Mesothelial cell of epicardium (in vitro differentiated cells): ENCODE measurements at places on chromosomes 1 and 21.

DNA sequence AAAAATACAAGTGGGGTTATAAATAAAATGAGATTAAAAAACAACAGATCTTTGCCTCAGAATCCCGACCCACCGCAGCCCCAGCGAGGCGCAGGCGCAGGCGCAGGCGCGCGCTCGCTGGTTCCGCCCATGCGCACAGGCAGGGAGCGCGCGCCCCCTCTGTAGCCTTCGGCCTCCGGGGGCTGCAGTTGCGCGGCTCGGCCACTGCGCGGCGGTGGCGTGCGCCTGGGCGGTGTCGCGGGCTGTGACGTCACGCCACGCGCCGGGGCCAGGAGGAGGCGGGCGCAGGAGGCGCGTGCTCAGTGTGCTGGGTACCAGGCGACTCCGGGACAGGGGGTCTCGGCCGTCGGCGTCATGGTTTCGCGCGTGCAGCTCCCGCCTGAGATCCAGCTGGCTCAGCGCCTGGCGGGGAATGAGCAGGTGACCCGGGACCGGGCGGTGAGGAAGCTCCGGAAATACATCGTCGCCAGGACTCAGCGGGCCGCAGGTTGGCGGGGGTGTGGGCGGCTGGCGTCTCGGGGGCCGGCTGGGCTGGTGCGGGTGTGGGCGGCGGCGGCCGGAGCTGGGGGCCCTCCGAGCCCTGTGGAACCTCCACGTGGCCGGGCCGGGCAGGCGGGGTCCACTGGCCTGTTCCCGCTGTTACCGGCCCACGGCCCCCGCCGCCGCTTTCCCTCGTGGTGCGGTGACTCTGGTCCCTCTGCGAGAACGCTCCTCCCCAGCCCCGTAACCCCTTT lies at the start of gene RRP1:
Gene RRP1, plus strand, starts transcription at position 302 of the 734 bp plus-strand sequence. Its CDS starts 53 bp downstream, at position 355.
- DNase-seq, result peak; percentile 92

DNA sequence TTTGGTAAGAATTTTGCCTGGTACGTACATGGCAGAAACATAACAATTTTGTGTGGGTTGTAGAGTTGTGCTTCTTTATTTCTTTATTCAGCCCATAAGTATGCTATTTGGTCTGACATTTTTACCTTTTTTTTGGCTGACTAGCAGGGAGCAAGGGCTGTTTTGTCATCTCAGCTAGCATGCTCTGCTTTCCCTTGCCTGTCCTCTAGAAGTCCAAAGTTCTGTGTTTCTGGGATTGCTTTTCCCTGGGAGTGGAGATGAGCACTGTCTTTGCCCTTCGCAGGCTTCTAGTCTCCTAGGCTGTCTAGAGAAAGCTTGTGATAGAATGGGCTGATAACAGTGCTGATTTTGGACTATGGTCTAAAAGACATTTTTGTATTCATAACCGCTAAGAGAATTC lies 7.5 kb downstream of the UCK2 start:
- no peak for DNase-seq

DNA sequence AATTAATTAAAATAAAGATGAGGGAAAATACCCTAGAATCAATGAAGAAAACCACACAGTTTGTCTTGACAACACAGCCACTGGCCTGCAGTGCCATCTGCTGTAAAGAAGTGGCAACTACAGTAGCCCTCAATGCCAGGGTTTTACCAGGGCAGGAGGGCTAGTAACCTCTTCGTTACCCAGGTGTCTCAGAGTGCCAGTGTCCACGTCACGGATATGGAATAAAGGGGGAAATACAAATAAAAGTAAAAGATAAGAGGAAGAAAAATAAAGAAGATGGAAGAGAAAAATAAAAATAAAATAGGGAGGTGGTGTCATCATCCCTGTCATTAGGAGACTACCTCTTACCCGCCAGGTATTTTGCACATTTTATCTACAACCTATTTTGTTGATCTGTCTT lies 14.2 kb upstream of the SLC44A3 start:
- peak; percentile 70 for DNase-seq

DNA sequence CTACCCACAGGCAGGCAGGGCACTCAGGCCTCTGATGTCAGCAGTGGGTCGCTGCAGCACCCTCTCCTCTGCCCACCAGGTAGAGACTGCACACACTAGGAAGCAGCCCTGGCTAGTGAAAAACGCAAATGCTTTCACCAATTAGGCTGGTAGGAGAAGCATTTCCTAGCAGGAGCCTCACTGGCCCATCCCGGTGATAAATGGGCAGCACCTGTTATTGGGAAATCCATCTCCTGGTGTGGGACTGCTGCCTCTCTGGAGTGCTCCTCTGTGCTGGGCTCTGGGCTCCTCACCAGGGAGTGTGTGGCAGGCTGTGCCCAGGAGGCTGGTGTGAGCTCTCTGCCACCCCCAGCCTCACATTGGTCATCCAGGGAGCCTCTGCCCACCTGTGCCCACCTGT lies 28.6 kb downstream of the LRP8 start:
- DNase-seq, result no peak

DNA sequence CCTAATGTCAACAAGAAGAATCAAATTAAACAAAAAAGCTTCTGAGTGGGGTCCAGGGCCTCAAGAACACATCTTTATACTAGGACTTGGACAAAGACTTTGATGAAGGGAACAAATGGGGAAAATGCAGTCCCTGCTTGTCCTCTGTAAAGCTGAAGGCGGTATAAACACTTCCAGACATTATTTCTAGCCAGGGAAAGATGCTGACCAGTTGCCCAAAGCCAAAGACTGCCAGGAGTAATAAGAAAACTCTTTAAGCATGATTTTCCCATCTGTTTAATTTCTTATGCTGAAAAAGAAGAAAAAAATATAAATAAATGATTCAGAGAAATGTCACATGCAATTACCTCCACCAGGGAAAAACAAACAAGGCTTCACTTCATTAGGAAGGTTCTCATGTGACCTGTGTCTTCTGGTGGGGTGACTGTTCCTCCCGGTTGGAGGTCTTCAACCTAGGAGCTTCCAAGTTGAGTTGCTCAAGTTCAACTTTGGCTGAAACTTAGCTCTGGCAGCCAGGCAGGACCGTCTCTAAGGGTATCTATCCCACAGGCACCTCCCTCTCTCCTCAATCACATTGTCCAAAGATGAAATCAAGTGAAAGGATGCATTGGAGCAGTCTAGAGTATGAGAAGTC lies 65.2 kb upstream of the KCNE2 start:
- no peak for DNase-seq

- no peak for DNase-seq
Observed at GRCh38 chr1:209647156-209647555, 5.1 kb downstream of the LAMB3 start.

GRCh38 chr1:199084293-199084692 lies 445.5 kb downstream of the PTPRC start:
- DNase-seq, result no peak

- peak; percentile 67 for DNase-seq
Observed at GRCh38 chr1:24898152-24898908, 31.7 kb downstream of the RUNX3 start.

- no peak for DNase-seq
Observed at GRCh38 chr1:82517586-82517985, 716.9 kb downstream of the ADGRL2 start.

- no peak for DNase-seq
Observed at GRCh38 chr21:24781146-24781545, 826.1 kb downstream of the MRPL39 start.

DNA sequence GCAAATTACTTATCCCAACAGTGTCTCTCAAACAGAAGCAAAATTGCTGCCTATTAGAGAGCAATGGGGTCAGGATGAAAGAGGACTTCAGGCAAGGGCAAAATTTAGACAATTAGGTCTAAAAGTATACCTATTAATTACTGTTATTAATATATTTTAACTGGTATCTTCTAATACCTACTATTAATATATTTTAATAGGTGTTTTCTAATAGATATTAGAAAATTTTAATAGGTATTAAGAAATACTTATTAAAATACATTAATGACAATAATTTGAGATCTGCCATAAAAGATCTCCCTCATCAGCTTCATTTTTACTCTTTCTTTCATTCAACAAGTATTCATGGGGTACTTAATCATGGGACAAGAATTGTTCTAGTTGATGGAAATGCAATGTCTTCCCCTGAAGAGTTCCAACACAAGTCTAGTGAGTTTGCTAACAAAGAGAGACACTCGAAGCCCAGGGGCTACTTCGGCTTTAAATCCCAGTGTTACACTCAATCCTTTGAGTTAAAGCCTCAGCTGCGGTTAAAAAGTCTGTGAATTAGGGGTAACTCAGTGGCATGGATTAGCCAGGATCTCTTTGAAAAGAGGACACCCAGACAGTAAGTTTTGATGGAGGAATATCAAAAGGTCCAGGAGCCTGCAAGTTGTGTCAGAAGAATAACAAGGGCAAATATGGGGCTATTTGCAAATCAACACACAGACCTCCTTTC lies 44.1 kb downstream of the STYXL2 start:
- DNase-seq, result no peak

DNA sequence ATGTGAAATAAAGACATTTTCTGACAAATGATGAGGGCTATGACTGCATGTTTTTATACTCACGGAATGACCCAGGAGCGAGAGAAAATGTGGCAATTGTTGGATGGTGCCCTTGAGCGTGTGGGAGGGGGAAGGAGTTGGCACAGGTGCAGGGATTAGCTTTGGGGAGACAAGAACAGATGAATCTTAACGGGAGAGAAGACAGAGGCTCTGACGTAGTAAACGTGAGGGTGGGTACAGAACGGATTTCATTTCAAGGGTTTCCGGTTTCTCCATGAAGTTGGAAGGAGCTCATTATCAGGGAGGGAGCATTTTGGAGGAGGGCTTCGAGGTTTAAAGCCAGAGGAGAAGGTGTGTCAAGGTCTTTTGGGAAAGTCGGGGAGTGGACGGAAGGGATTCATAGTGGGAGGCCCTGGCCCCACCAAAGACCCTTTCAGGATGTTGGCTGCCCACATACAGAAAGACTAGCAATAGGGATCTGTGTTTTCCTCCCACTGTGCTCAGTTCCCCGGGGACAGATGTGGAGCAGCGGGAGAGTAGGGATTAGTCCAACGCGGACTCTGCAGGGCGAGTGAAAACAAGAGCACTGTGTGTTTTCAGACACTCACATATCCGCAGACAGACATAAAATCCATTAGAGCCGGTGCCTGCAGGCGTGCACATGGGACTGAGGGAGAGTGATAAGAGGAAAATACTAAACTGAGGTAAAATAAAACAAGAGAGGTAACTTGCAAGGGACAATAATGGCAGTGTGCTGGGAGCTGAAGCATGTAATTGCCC lies 584.1 kb downstream of the AJAP1 start:
- no peak for DNase-seq

DNA sequence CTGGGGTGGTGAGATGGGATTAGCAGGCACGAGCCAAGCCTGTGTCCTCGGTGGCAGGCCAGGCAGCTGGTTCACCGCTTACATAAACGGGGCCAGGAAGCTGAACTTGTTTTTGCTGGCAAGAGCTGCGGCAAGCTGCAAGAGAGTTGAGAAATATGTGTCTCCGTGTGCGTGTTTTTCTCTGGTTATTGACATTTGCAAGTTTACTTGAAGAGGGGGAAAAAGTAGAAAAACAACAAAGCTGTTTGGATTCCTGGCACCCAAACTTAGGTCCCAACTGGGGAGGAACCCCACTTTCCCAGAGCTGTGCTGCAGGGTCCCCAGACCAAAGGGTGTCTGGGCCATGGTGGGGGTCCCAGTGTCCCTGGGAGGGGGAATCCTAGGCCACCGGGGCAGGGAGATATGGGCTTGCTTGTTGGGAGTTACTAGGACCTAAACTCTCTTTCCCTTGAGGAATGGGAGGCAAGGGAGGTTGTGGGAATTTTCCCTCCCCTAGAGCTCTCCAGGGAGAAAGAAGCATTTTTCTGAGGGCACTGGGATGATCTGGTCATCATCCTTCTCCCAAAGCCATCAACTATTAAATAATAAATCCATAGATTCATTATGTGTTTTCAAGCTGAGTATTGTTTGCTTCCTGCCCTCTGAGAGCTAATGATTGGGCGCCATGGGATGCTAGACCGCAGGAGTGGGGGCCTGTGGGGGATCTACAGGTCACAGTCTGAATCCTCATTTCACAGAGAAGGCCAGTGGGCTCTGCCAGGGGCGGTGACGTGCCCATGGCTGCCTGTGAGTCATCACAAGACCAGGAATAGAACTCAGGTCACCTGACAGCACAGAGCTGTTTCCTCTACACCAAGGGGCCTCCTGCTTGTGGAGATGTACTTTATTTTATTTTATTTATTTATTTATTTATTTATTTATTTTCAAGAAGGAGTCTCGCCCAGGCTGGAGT lies 14.8 kb downstream of the IL6R start:
- DNase-seq, result no peak
